ENCODE measurements at places on chromosomes 2 and 18.

- DNase-seq: no peak
These were observed 74.2 kb downstream of the SH3BP4 start for GRCh38 chr2:235025800-235026536.

DNA sequence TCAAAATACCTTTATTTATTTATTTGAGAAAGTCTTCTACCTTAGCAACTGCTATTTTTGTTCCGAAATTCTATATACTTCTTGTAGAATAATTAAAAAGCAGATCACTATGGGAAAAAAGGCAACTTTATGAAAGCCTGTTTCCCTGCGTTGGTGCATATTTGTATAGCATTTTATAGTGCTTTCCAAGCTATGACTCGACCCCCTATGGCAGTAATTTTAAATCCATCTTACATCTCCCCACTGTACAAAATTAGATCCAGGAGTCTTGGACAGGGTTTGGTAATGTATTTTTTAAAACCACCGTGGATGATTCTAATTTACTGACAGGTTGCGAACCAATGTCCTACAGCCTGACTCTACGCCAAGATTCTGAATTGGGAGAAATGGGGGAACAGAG lies 10.1 kb downstream of the TANK start:
- no peak for DNase-seq

DNA sequence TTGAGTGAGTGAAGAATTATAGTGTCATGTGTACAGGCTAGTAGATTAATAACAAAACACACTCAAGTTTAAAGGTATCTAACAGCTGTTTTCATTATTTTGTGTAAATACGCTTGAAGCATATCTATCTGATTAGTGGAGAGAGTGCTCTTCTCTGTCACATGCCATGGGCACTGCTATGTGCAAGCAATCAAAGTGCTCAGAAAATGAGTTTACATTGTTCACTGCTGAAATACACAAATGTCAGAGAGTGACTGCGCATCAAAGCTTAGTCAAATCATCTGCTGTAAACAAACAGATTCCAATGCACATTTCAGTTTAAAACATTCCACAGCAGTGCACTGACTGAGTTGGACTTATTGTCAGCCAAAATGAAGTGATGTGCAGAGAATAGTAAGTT lies 423.4 kb downstream of the ZEB2 start:
- no peak for DNase-seq

DNA sequence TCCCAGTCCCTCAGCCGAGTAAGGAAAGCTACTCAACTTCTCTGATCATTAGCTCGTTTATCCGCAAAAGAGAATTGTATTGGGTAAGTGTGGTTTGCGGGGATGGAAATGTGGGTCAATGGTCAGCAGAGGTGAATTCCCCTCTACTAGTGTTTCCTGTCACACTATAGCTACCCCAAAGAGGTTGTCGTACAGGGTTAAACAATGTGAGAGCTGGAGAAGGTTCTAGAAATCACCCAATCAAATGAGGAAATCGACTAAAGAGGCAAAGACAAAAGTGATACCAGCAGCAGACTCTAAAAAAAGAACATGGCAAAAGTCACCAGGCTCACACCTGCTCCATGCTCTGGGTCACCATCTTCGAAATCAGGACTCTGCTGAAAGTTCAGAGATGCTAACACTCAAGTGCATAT lies 144.7 kb upstream of the ITGA4 start:
- DNase-seq: no peak

GRCh38 chr18:5309888-5310470 lies 14.5 kb upstream of the ZBTB14 start:
- DNase-seq: no peak

DNA sequence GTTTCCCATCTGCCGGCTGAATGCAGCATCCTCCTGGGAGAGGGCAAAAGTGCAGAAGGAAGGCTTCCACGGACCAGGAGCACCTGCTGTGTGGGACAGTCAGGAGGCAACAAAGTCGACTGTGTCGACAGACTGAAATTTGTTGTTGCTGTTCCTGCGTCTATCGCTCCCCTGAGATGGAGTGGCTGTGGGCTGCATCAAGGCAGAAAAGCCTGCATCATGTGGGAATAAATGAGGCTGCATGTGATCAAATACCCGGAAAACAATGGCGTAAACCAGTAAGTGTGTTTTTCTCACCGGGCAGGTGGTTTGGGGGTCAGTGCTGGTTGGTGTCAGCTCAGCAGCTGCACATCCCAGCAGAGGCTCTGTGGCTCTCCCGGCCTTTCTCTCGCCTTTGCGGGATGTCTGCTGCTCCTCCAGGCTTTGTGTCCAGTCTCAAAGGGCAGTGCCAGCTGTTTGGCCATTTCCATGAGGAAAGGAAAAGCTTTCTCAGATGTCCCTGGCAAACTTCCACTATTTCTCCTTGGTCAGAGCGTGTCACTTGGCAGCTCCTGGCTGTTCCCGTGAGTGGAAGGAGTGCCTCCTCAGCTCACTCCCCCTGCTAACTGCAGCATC lies 262.4 kb downstream of the NDUFA10 start:
- no peak for DNase-seq

- DNase-seq: no peak
These were observed 170.7 kb downstream of the TTC32 start for GRCh38 chr2:19731037-19731436.

DNA sequence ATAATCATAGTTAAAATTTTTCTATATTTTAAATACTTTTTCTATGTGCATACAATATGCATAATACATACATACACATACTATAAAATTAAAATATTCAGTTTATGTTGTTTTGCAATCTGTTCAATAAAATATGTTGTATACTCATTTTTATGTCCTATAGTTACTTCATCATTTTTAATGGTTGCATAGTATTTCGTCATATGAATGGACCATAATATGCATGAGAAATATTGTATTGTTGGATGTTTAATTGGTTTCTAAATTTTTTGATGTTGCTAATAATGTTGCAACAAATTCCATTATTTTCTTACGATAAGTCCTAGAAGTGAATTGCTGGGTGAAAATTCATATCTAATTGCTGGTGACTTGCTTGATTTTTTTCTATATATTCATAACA lies 211.5 kb upstream of the GCFC2 start:
- no peak for DNase-seq

GRCh38 chr18:48000701-48001100 lies 70.2 kb upstream of the SMAD2 start:
- no peak for DNase-seq

GRCh38 chr2:6883448-6884122 lies 6.0 kb downstream of the RSAD2 start:
- no peak for DNase-seq

DNA sequence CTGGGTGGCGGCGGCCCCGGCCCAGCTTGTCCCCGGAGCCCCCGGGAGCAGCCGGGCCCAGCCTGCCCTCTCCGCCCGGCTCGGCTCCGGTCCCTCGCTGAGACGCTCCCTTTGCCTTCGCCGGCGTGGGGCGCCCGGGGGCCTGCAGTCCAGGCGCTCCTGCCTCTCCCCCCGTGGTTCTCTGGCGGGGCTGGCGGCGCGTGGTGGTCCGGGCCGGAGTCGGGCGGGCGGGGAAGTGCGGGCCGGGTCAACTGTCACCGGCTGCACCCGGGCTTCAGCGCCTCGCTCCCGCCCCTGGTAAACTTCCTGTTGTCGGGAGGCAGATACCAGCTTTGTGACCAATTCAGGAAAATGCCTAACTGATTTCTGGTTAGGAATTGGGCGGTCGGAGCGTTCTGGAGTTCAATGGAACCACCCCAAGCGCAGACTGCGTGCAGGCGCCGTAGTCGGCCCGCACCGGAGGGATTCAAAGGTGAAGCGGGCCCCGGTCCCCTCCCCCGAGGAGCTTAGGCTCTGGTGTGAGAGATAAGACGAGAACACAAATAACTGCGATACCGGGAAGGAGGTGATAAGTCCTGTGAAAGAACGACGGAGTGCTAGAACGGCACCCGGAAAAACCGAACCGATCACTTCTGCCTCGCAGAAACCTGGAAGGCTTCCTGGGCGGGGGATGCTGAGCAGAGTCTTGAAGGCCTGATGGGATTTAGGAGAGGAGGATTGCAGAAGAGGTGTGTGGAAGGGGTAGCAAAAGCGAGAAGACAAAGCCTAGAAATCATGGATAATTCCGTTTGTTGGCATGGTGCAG lies 891 bp downstream of the CAB39 start:
- DNase-seq: no peak

DNA sequence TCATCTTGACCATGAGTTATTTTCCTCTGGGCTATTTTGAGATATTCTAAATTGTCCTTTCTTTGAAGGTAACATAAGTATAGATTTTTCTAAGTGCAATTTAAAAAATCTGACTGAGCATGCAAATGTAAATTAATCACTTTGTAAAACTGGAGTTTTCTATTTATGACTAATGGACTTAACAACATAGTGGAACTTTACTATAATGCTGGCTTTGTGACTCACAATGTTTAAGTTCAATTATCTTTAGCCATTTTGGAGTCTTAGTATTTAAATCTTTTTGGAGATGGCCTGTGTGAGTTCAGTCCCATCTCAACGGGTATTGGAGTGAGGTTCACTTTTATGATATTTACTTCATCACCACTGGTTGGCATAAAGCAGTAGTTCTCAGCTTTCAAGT lies 35.2 kb upstream of the NOSTRIN start:
- DNase-seq: no peak

DNA sequence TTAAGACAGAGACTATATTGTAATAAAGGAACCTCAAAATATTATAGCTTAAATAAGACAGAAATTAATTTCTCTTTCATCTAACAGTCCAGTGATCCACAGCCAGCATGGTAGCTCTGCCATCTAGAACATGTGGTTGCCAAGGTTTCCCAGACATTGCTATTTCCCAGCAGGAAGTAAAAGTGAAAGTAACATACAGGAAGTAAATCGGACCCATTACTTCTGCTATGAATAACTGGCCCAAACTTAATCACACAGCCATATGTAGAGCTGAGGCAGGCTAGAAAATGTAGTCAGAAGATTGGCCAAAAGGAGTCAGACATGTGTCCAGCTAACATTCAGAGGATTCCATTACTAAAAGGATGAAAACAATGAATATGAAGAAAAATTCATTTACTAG lies 71.0 kb downstream of the NOL4 start:
- DNase-seq: no peak

DNA sequence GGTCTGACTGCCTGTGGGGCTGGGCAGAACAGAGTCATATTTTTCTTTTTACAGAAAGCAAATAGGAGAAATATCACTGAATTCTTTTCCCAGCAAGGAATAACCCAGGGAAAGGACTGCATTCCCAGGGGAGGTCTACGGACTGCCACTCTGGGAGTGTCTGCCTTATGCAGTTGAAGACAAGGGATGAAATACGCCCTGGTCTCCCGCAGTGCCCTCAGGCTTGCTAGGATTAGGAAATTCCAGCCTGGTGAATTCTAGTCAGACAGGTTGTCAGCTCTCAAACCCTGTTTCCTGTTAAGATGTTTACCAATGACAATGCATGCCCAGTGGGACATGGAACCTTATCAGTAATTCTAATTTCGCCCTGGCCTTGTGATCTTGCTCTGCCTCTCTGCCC lies 30.3 kb upstream of the PDK1 start:
- DNase-seq: no peak

DNA sequence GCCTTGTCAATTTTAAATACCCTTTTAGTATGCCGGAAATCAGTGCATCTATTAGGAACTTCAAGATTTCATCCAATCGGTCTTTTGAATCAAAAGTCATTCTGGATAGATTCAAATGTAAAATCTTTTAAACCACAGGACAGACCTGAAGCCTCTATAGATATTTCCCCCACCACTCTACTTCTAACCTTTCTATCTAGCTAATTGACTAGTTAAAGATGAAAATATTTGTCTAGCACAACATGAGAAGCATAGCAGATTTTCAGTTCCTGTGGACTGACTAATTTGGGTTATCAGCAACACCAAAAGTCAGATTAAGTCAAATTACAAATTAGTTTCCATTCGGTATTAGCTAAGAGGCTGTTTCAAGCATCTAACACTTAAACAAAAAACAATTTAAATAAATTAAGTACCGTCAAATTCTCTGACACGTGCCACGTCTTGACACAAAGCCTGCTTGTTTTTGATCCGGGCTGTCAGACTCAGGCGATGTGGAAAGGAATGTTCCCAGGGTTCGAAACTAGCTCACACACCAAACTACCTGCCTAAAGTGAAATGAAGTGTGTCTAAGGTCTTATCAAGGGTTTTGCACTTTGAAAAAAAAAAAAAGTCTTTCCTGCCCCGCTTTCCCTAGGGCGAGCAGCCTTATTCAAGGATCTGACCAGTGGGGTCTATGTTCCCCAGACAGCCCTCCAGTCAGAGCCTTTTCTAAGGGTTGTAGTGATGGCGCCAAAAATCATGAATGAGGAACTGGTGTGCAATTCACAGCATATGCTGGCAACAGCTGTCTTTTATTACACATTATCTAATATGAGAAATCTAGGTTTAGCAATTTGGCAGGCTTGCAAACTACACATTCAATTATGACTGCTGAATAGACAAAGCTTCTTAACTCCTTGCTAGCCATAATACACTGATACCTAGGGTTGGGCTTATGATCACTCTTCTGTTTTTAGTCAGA lies 4.7 kb downstream of the CYTIP start:
- DNase-seq: no peak

- no peak for DNase-seq
These were observed 72.5 kb downstream of the DGKD start for GRCh38 chr2:233426619-233427342.

- DNase-seq: no peak
These were observed 49.7 kb upstream of the NFE2L2 start for GRCh38 chr2:177314194-177314593.

DNA sequence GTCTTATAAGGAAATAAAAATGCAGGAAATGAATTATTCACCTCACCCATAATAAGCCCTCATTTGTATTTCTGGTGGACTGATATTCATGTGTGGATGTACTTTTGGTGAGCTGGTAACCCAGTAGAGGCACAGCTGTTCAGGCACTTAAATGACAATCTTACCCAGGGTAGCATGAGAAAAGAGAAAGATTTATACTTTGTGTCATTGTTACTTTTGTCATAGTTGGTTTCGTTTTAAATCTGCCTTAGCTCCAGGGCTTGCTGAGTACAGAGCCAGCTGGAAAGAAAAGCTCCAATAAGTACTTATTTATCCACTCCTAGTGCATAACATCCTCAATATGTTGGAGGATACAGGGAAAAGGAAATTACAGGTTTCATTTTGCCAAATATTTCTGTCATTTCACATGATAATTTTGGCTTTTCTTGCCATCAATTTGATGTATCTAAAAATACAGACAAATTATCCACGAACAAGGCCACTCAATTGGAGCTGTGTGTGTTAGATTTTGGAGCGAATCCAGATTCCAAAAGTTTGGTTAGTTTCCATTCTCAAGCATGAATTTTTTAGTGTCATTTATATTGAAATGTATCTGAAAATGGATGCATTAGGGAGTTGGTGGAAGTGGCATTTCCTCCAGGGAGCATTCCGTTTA lies 1276.1 kb upstream of the FAM98A start:
- no peak for DNase-seq

DNA sequence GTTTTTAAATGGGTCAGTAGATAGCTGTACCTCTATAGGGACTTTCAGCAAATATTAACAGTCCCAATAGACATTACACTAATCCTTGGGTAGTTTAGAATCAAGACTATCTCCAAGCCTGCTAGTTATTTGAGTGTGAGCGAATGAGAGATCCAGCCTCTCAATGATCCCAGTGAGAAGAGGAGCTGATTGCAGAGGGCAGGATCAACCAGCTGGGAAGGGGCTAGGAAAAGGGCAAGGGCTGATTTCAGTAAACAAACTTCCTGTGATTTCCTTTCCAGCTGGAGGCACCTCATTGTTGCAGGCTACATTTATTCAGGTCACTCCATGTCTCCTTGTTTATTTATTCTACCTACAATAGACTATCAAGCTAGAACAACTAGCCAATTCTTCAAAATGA lies 84.1 kb upstream of the CTNNA2 start:
- DNase-seq: no peak

All from NCI-H187 treated with DMSO at 0.1 percent for 48 hours (cell line).